HepG2 (cell line): ENCODE measurements at places on chromosomes 5 and 9. TPM values are rescaled to one million over a fixed set of nuclear protein-coding genes. Genes with fewer than 3 reads are reported as not detected.

Gene UNC5A
- not detected in 2 replicates for total RNA-seq

Gene PHF24
- total RNA-seq: not detected in 2 replicates

GRCh38 chr9:122846371-122846940 is 18.1 kb upstream of the PDCL start:
- no peaks in the 10 kb centered on the region for H3K4me1 ChIP-seq
- no peak for DNase-seq
- H3K4me3 ChIP-seq: no peak overlapping the region
- no peak overlapping the region for H3K27ac ChIP-seq
- H3K27me3 ChIP-seq: no peaks in the 10 kb centered on the region

DNA sequence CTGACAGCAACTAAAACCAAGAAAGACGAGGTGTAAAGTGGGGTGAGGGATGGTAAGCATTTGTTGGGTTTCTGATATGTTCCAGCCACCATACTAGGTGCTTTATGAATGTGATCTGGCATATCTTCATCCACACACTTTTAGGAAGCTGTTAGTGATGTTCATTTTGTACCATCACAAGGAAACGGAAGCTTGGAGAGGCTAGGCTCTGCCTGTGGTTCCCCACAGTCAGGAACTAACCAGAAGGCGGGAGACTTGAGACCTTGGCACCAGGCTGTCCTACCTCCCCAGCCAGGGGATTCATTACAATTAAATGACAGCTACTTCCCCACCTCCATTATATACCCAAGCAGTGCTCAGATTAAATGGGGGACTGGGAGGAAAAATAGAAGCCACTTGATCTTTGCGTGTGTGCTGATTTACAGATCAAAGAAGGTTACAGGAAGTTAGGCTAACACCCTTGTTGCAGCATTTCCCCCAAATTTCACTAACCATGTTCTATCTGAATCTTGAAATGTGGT is 43.0 kb downstream of the SFXN1 start:
- H3K36me3 ChIP-seq: peaks cover 74% of the 10 kb centered on the region
- no peak for DNase-seq
- H3K27me3 ChIP-seq: no peaks in the 10 kb centered on the region
- no peak overlapping the region for H3K4me3 ChIP-seq
- H3K27ac ChIP-seq: no peak overlapping the region

DNA sequence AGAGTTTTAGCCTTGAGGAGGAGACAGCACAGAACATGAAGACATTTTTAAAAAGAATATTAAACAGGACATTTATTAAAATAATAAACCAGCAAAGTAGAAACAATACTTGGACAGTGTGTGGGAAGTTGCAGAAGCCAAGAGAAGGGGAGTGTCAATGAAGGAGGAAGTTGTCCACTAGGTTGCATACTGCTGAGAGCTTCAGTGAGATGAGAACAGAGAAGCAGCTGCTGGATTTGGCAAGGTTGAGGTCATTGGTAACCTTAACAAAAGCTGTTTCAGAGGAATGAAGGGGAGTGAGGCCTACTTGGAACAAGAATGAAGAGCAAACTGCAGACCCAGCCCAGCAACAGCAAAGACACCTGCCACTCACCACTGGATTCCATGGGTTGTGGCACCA is 11.4 kb downstream of the BHMT start:
- no peaks in the 10 kb centered on the region for H3K27me3 ChIP-seq
- no peaks in the 10 kb centered on the region for H3K36me3 ChIP-seq
- H3K4me1 ChIP-seq: no peaks in the 10 kb centered on the region
- no peak overlapping the region for H3K27ac ChIP-seq
- no peak for DNase-seq
- H3K4me3 ChIP-seq: no peak overlapping the region

- H3K4me1 ChIP-seq: no peaks in the 10 kb centered on the region
- no peak within 1 kb of the TSS for H3K27ac ChIP-seq
- H3K4me3 ChIP-seq: no peak within 1 kb of the TSS
- DNase-seq: no peak
- H3K36me3 ChIP-seq: no peaks in the 10 kb centered on the region
Measured at GRCh38 chr9:91949946-91950664, at the start of gene ROR2. ROR2 (minus strand) TSS chr9:91950228.

- H3K4me3 ChIP-seq: no peak overlapping the region
- no peaks in the 10 kb centered on the region for H3K36me3 ChIP-seq
- H3K4me1 ChIP-seq: peaks cover 17% of the 10 kb centered on the region
- H3K27me3 ChIP-seq: no peaks in the 10 kb centered on the region
- H3K27ac ChIP-seq: no peak overlapping the region
- no peak for DNase-seq
Measured at GRCh38 chr5:133236976-133237375, 185.2 kb downstream of the HSPA4 start.

DNA sequence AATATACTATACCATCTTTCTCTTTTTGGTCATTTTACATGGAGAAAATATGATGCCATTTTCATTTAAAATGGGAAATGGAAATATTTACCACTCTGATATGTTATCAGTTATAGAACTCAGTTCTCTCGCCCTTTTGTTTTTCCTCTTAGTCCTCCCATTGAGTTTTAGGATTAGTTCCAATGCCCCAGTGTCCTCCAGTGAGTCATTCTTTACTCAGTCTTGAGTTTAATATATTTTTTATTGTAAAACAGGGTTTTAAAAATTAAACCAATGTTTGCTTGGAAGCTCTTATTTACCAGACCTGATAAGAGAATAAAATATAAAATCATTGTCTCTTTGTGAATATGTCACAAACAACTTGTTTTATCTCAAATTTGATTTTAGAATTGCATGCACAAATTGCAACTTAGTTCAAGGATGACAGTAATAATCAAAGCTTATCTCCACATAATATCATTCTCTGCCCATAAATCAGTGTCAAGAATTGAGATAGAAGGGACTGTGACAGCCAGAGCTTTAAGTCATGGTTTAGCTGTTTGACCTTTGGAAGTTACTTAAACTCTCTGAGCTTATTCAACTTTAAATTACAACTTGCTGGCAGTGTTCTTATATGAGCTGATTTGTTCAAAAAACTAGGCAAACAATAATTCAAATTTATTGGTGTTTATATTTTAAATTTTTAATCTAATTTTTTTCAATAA is 166.4 kb downstream of the PAM start:
- DNase-seq: no peak
- H3K36me3 ChIP-seq: no peaks in the 10 kb centered on the region
- H3K27me3 ChIP-seq: no peaks in the 10 kb centered on the region
- H3K4me3 ChIP-seq: no peak overlapping the region

Gene CARTPT
- not detected in 2 replicates for total RNA-seq

GRCh38 chr9:89679581-89679980 is 74.8 kb downstream of the GADD45G start:
- peaks cover 2% of the 10 kb centered on the region; the same call in 1 of the 2 replicates for H3K27me3 ChIP-seq
- H3K4me3 ChIP-seq: no peak overlapping the region
- DNase-seq: no peak
- no peak overlapping the region for H3K27ac ChIP-seq
- no peaks in the 10 kb centered on the region for H3K36me3 ChIP-seq
- no peaks in the 10 kb centered on the region for H3K4me1 ChIP-seq

- no peak for DNase-seq
- no peak overlapping the region for H3K4me3 ChIP-seq
- no peak overlapping the region for H3K27ac ChIP-seq
- H3K4me1 ChIP-seq: no peaks in the 10 kb centered on the region
- no peaks in the 10 kb centered on the region for H3K36me3 ChIP-seq
- H3K27me3 ChIP-seq: no peaks in the 10 kb centered on the region; the same call in 1 of the 2 replicates
Measured at GRCh38 chr5:124259017-124259416, 487.4 kb downstream of the ZNF608 start.

GRCh38 chr9:136079916-136080246 is 15.2 kb downstream of the NACC2 start:
- H3K27ac ChIP-seq: no peak overlapping the region
- H3K4me3 ChIP-seq: no peak overlapping the region
- H3K4me1 ChIP-seq: no peaks in the 10 kb centered on the region
- DNase-seq: no peak

GRCh38 chr5:180470966-180471582 is 23.1 kb upstream of the CNOT6 start:
- peak; percentile 25 for DNase-seq
- H3K27ac ChIP-seq: no peak overlapping the region
- peaks cover 3% of the 10 kb centered on the region; the same call in 1 of the 2 replicates for H3K27me3 ChIP-seq
- H3K36me3 ChIP-seq: no peaks in the 10 kb centered on the region

Gene IL4
- not detected in 2 replicates for total RNA-seq

Gene CTSV
- total RNA-seq: 6.0 and 12.6 TPM in 2 replicates
